ENCODE measurements at places on chromosomes 4 and X. TPM values are rescaled to one million over a fixed set of nuclear protein-coding genes. Genes with fewer than 3 reads are reported as not detected.

DNA sequence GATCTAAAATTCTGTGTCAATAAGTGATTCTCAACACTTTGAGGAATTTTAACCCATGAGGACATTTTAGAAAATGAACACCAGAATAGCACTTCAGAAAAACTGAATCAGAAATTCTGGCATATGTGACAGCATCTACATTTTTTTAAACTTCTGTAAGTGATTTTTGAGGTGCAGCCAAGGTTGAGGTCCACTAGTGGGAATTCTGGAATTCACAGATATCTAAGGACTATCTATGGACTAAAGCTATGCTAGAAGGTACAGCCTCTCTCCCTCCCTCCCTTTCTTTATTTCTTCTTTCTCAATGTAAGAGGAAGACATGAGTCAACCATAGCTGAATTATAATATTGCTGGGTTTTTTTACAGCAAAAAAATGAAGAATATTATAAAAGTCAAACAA lies 508.2 kb upstream of the ATOH1 start:
- DNase-seq: no peak

- no peak for DNase-seq
Observed at GRCh38 chr4:92236877-92237276, 66.9 kb upstream of the GRID2 start.

GRCh38 chr4:188370777-188371176 lies 231.5 kb downstream of the TRIML1 start:
- no peak for DNase-seq

DNA sequence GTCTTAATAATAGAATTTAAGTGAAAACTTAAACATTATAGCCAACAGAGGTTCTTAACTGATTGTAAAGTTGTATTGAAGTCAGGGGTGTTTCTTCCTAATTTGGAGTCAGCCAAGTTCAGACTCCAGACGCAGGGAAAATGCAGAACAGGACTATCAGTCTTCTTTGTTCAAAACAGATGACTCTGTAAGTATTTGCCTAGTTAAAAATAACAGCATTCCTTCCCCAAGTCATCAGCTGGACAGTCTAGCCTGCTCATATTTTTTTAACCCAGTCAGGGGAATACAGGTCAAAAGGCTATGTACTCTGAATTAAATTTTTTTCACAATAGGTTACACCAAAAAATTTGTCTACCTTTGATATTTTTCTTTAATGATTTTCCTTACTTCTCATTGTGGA lies 73.8 kb upstream of the DCLK2 start:
- DNase-seq: peak; percentile 21

DNA sequence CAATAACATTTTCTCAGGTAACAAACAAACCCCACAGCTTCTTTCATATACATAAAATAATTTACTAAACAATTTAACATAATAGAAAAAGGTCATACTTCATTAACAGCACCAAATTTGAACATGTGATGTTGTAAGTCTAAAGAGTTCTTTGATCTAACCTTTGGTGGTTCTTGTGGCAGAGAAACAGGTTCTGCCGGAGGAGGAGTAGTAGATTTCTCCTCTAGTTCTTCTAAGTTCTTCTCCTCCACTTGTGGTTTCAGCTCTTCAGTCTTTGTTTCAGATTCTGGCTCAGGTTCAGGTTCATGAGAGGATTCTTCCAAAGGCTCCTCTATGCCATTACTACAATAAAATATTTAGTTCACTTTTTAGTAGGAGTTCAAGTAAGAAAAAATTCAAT lies 18.3 kb downstream of the G3BP2 start:
- no peak for DNase-seq

- DNase-seq: no peak
Observed at GRCh38 chr4:27087306-27088045, 226.8 kb downstream of the STIM2 start.

DNA sequence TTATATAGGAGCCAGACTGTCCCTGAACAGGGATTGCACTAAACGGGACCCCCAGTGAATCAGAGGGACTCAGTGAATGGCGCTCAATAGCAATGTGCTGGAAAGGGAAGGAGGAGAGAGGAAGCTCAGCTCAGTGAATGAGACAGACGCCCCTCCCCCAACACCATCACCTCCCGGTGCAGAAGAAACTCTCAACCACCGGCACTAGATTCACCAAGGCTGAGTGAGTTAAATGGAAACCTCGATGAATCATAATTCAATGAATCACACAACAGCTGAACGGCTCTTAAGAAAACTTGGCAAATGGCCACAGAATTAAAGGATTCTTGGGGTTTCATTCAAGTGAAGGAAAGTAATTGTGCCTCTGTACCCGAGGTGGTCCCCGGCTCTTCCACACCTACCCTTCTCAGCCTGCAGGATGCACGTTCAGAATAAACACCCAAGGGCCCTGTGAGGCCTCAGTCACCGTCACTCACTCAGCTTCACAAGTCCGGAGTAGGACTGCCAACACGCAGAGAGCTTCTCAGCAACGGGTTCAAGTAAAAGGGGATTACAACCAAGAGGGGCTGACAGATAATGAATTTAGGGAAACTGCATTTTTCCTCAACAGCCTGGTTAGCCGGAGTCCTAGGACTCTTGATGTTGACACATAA lies 29.3 kb downstream of the CRMP1 start:
- DNase-seq: peak; percentile 92

DNA sequence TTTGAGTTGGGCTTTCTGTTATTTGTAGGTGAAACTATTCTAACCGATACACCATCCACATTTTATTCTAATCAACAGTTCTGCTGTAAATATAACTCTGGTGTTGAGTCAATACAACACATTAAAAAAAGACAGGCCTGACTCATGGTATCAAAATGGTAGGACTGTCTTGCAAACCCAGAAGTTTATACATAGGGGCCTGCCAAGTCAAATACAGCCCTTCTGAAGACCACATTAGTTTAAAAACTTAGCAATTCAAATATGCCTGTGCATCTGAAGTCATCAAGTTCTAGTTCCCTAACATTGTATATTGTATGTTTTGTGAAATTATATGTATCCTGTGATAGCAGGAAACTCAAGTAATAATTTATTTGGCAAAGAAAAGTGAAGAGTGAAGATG lies 24.4 kb upstream of the PDE5A start:
- DNase-seq: no peak

DNA sequence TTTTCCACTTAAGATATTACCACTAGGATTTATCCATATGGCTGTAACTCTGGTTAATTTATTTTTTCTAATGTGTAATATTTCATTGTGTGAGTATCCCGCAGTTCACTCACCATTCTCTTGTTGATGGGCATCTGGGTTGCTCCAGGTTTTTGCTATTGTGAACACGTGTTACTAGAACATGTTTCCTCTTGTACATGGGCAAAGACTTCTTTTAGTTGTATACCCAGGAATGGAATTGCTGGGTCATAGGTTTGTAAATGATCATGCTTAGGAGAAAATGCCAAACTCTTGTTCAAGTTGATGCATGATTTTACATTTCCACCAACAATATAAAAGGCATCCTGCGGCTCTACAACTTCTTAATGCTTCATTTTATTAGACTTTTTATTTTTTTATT lies 26.8 kb downstream of the SYNPO2 start:
- no peak for DNase-seq

The UCP1 gene
- total RNA-seq: not detected

The MAGEA6 gene
- not detected for total RNA-seq

The GLRA2 gene
- not detected for total RNA-seq

The NEIL3 gene
- total RNA-seq: 2.1 TPM

The DCHS2 gene
- 3.1 TPM for total RNA-seq

The RNF212 gene
- total RNA-seq: 13.0 TPM

The HTN3 gene
- total RNA-seq: not detected

The HSD17B10 gene
- total RNA-seq: 97.4 TPM

Data from kidney epithelial cell (primary cell).